ENCODE measurements at places on chromosomes 3 and 15.

GRCh38 chr3:20160230-20160629 lies 25.8 kb downstream of the SGO1 start:
- no peak for DNase-seq

GRCh38 chr3:149170672-149171071 lies 41.2 kb downstream of the HPS3 start:
- DNase-seq, result no peak

DNA sequence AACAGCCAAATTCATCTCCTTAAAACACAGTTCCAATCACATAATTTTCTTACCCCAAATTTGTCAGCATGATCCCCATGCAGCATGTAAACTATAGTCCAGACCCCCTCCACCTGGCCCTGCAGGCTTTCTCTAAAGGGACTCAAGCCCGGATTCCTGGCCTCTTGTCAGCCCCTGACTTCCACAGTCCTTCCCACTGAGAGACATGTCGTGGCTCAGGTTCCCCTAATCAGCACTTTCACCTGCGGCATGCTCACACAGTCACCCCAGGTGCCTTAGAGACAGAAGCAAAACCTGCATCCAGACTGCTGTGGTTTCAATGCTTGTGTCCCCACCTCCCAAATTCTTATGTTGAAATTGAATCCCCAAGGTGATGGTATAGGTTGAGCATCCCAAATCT lies 372.7 kb upstream of the ATP10A start:
- no peak for DNase-seq

DNA sequence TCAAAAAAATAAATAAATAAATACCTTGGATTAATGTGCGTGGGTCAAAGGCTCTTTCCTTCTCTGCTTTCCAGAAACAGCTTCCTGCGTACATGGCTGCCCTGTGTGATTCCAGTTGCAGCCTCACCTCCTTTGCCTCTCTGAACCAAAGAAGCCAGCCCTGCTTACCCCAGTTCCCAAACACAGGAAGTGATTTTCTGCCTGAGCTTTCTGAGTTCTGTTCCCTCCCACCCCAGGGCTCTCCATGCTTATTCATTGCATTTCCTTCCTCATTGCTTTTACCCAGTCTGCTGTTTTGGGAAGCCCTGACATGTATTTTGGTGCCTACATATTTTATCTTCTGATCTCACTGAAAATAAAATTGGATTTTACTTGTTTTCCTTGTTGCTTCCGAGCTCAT lies 15.4 kb downstream of the ZSCAN2 start:
- no peak for DNase-seq

DNA sequence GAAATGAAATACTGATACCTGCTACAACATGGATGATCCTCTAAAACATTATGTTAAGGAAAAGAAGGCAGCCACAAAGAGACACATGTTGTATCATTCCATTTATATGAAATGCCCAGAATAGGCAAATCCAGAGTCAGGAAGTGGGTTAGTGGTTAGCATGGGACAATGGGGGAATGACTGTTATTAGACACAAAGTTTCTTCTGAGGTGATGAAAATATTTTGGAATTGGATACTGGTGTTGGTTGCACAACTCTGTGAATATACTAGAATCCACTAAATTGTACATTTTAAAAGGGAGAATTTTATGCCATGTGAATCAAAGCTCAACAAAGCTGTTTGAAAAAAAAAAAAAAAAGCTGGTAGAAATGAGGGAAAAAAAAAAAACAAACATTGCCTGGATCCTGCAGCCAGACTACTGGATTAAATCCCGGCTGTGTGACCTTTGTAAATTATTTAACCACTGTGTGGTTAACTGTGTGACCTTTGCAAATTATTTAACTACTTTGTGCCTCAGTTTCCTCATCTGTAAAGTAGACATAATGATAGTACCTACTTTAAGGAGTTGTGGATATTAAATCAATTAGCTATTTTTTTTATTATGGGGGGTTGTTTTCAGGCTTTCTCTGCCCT lies 75.6 kb upstream of the PRICKLE2 start:
- DNase-seq, result peak; percentile 33

DNA sequence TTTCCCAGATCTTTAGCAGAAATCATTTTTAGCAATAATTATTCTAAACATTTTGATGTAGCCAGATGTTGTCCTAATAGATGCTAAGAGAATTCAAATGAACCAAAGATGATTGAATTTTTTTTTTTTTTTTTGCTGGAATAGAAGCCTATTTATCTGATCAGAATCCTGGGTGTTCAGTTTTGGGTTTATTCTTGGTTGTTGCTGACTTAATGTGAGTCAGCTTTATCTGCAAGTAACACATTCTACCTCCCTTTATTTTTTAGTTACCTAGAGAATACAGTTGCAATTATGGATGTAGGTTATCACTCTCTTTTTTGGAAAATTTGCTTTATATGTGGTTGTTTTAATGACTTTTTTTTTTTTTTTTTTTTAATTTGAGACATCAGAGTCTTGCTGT lies 6.4 kb downstream of the CEP97 start:
- no peak for DNase-seq

GRCh38 chr3:15610082-15610759 lies 8.7 kb downstream of the BTD start:
- DNase-seq, result peak; percentile 30

- DNase-seq, result no peak
Measured at GRCh38 chr3:12588039-12589009, 31.4 kb downstream of the MKRN2 start.

GRCh38 chr15:68797191-68797590 lies 23.5 kb downstream of the ANP32A start:
- no peak for DNase-seq

- DNase-seq, result peak; percentile 50
Measured at GRCh38 chr3:4493941-4494894, 1.1 kb downstream of the ITPR1 start.

DNA sequence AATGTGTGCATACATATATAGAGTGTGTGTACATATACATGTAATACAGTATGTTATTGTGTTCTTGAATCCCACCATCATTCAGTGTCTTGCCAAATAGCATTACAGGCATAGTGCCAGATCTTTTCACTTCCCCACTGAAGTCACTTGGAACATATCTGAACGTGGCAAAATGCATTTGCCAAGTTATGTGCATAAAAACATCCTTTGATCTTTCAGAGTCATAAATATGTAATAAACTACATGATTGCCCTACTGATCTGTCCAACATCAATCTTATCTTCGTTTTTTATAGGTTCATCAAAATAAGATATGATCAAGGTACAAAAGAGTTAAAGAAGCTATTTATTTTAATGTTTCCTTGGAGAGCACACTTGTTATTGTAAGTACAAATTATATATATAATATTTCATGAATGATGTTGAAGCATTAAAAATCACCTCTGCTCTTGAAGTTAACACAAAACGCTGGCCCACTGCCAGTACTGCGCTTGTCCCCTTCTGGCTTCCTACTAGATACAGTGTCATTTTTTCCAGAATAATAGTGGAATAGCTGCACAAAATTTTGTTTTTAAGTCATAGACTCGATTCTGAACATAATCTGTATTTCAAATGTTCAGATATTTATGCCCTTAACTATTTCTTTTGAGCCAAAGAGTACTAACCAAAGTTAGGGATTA lies 549.5 kb upstream of the ARRDC4 start:
- no peak for DNase-seq

GRCh38 chr3:161523916-161524315 lies 27.3 kb downstream of the OTOL1 start:
- DNase-seq, result no peak

- DNase-seq, result peak; percentile 33
Measured at GRCh38 chr15:75532413-75533250, 46.5 kb downstream of the PTPN9 start.

- DNase-seq, result no peak
Measured at GRCh38 chr3:190086191-190086590, 34.5 kb downstream of the P3H2 start.

GRCh38 chr15:100108346-100108745 lies 233.4 kb downstream of the ADAMTS17 start:
- DNase-seq, result no peak

DNA sequence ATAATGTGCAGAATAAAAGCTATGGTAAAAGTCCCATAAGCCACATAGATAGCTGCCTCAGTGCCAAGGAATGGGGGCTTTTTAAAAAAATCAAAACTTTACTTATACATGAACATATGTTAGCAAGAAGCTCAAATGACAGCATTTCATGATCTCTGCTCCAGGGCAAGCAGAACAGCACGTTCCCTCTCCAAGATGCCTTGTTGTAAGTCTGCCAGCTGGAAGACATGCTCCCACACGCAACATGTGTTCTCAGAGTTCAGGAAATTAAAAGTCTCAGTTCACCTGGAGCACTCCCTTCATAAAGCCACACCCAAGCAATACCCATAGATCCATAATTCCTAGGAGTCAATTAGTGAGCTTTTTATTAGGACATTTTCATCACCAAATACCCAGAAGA lies 52.2 kb downstream of the ABI3BP start:
- no peak for DNase-seq

DNA sequence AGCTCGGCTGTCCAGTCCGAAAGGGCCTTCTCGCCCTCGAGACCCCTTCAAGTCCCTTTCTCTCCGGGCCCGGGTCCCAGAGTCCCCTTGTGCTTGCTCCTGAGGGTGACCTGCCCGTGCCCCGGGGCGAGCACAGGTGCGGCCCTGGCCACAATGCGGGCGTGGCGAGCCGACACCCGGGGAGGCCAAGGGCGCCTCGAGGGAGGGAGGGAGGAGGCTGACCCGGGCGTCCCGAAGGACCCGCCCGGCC lies 810 bp upstream of the MEF2A start:
- DNase-seq, result no peak

GRCh38 chr3:177960014-177960413 lies 576.2 kb upstream of the KCNMB2 start:
- no peak for DNase-seq

GRCh38 chr15:88658070-88658965 lies 19.5 kb downstream of the ISG20 start:
- DNase-seq, result no peak

- DNase-seq, result peak; percentile 63
Measured at GRCh38 chr15:78641102-78641748, at the start of gene CHRNB4. Gene CHRNB4, minus strand, starts transcription at chr15:78641210. Its CDS starts 77 bp downstream, at chr15:78641133.

- peak; percentile 24 for DNase-seq
Measured at GRCh38 chr3:25257026-25257425, 171.0 kb upstream of the RARB start.

GRCh38 chr15:38470816-38471215 lies 16.9 kb downstream of the FAM98B start:
- no peak for DNase-seq

DNA sequence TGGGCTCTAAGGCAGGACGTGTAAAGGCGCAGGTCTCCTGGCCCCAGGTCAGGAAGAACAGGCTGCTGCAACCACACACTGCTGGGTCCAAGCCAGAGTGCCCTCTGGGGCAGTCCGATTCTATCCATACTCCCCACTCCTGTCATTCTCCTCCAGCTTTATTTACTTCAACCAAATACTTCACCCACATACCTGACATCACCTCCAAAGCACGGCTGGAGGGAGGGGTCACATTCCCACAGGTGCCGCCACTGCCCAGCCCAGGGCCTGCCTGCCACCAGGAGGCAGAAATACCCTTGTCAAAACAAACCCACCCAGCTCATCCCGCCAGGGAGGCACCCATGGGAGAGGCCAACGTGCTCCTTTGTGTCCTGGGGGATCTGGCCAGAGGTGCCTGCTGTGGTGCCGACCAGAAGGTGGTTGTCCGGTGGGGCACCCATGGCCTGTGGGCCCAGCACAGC lies 100.4 kb downstream of the DAPK2 start:
- DNase-seq, result no peak

GRCh38 chr3:47347217-47347801 lies 33.5 kb upstream of the PTPN23 start:
- no peak for DNase-seq

DNA sequence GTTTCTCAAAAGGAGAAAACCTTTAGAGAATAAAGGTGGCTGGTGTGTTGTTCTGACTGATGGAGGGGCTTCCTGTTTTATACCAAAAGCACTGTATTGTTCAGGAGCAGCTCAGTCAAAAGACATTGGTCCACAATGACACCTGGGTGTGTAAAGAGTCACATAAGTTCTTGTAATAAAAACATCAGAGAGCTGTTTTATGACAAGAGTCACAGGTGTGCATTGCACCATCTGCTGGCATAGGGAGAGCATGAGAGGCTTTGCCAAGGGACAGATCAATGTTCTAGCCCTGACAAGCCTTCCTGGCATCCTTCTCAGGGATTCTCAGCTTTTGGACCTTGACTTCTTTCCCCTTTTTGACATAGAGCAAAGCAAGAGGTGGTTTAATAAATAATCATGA lies 20.4 kb downstream of the ARPP21 start:
- peak; percentile 21 for DNase-seq

- no peak for DNase-seq
Measured at GRCh38 chr3:11362600-11362999, 90.4 kb downstream of the ATG7 start.

- no peak for DNase-seq
Measured at GRCh38 chr3:24503616-24504113, 9.0 kb upstream of the THRB start.

GRCh38 chr3:1082108-1082507 lies 10.7 kb upstream of the CNTN6 start:
- peak; percentile 43 for DNase-seq

GRCh38 chr15:22810033-22810852 lies 23.8 kb downstream of the NIPA1 start:
- no peak for DNase-seq

DNA sequence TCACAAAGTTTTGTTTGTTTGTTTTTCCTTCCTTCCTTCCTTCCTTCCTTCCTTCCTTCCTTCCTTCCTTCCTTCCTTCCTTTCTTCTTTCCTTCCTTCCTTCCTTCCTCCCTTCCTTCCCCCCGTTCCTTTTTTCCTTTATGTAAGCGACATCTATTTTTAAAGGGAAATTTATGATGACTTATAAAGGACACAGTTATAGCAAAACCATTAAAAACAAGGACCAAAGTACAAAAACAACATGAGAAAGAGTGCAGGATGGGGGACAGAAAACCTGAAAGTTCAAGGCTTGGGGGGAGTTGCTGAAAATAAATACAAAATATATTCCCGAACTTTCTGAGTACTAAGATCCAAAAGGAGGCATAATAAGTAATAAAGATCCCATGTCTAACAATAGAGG lies 1.8 kb downstream of the ADGRG7 start:
- no peak for DNase-seq

- no peak for DNase-seq
Measured at GRCh38 chr3:22704571-22705354, 498.4 kb upstream of the UBE2E2 start.

DNA sequence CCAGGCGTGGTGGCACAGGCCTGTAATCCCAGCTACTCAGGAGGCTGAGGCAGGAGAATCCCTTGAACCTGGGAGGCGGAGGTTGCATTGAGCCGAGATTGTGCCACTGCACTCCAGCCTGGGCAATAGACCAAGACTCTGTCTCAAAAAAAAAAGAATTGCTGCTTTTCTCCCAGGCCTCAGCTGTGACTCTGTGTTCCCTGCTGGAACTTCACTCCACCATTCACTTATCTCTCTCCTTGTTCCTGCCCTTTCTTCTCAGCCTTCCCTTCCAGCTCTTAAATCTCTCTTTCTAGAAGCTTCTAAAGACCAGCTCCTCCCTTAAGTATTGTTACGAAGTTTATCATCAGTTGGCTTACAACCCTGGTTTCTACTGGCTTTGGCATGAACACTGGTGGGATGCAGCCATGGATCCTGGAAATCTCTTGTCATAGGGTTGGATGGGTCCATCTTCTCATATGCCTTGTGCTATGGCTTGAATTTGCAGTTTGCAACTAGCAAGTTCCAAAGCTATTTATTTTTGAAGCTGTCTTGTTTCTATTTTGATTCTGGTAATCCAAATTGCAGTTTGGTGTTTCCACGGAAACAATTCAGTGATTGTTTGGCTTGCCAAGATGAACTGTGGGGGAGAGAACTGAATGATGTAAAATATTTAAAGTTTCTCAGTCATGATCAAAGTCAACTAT lies 10.5 kb downstream of the C3orf62 start:
- DNase-seq, result no peak

GRCh38 chr15:97101572-97101971 lies 771.1 kb downstream of the NR2F2 start:
- DNase-seq, result no peak

All from urothelium cell line (cell line).